Activated CD8-positive, alpha-beta memory T cell treated with anti-CD3 and anti-CD28 coated beads, Interleukin-2, amount 10 ng/mL, durations not matched to agents 7 days and 5 days (primary cell): ENCODE measurements at places on chromosomes 7 and 10.

DNA sequence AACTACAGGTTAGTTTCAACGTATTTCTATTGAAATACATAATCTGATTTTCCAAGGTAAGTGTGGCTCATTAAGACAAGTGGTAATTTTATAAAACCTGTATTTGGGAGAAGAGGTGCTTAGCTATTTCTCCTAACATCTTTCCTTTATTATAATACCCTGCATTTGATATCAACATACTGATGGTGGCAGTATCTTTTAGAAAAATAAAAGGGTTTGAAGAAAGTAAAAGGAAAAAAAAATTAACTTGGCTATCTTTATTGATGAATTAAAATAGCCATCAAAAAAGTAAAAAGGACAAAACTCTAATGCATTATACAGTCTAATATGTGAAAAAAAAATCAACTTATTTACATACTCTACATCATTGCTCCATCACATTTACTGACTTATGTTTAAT lies 68.0 kb downstream of the NRBF2 start:
- DNase-seq = no peak

GRCh38 chr10:6755781-6756460 lies 175.8 kb upstream of the PRKCQ start:
- no peak for DNase-seq

DNA sequence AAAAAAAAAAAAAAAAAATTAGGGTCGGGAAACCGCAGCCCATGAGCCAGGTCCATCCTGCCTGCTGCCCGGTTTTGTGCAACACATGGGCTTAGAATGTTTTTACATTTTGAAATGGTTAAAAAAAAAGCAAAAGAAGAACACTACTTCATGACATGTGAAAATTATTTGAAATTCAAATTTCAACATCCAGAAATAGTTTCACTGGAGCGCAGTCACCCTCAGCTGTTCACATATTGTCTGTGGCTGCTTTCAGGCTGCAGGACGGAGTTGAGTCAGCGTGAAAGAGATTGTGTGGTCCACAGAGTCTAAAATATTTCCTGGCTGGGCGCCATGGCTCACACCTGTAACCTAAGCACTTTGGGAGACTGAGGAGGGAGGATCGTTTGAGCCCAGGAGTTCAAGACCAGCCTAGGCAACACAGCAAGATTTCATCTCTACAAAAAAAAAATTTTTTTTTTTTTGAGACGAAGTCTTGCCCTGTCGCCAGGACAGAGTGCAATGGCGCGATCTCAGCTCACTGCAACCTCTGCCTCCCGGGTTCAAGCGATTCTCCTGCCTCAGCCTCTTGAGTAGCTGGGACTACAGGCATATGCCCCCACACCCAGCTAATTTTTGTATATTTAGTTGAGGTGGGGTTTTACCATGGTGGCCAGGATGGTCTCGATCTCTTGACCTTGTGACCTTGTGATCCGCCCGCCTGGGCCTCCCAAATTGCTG lies 63.9 kb upstream of the ECHDC3 start:
- DNase-seq = peak; percentile 55

GRCh38 chr7:35253710-35254495 lies at the start of gene TBX20:
Gene TBX20, minus strand, starts transcription at chr7:35254100. Its CDS starts 480 bp downstream, at chr7:35253620.
- no peak for DNase-seq

DNA sequence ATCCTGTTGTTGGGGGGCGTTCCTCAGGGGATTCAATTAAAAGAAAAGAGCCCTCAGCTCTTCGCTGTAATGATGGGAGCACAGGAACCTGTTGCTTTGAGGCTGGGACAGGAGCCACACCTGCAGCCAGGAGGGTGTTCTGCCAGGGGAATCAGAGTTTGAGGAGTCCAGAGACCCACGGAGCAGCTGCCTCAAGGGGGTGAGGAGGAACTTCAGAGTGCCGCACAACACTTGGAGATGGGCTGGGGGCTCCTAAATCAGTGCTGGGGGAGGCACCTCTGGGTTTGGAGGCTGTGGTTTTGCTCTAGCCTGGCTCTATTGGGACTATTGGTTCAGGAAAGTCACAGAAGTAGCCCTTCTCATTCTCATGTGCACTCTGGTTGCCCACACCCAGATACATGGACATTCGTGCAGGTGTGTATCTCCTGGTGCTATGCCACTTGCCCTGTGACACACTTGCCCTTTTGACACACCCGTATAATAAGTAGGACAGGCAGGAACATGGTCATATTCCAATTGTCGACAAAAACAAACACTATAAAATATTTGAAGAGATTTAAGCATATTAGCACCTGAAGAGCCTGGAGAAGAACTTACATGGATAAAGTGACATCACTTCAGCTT lies 98.1 kb downstream of the PTPN20 start:
- no peak for DNase-seq

- no peak for DNase-seq
These were observed 99.7 kb downstream of the BMPR1A start for GRCh38 chr10:86856156-86856555.

GRCh38 chr10:86330778-86331763 lies 35.5 kb downstream of the GRID1 start:
- DNase-seq = no peak

DNA sequence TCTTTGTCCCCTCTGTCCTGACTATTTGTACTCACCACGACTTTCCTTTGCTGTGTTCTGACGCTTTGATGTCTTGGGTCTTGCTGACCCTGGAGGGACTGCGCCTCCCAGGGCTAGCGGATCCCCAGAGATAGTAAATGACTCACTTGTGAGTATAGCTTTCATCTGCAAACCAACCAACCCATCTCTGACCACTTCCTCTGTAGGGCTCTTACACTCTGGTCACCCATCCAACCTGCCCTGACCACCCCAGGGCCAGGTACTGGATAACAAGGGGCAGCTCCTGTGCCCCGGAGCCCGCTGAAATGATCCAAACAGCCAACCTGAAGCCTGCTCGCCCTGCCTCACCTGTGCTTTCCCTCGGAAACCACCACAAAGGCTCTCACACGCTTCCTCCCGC lies 125.2 kb upstream of the CARD11 start:
- DNase-seq = no peak

DNA sequence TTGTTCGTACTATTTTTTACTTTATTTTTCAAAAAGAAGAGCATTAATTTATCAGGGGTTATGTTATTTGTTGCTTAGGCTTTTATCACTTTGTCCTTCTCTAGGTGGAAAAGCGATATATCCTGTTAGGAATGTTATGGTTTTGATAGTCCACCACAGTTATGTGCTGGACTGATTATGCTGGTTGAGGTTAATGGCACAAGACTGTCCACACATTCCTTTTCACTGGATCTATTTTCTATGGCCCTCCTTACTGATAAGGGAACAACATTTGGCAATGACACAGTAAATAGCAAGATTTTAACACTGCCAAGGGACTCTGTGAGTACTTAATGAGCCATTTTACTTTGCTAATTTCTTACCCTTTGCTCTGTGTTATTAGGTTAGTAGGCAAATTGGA lies 1212.3 kb downstream of the NXPH1 start:
- DNase-seq = no peak

DNA sequence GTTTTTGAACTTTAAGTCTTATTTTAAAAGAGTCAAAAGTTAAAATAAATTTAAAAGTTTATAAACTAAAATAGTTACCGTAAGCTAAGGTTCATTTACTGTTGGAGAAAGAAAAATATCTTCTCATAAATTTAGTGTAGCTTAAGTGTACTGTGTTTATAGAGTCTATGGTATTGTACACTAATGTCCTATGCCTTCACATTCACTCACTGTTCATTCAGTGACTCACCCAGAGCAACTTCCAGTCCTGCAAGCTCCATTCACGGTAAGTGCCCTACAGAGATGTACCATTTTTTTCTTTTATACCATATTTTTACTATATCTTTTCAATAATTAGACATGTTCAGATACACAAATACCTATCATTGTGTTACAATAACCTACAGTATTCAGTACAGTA lies 97.6 kb downstream of the PTN start:
- DNase-seq = no peak

DNA sequence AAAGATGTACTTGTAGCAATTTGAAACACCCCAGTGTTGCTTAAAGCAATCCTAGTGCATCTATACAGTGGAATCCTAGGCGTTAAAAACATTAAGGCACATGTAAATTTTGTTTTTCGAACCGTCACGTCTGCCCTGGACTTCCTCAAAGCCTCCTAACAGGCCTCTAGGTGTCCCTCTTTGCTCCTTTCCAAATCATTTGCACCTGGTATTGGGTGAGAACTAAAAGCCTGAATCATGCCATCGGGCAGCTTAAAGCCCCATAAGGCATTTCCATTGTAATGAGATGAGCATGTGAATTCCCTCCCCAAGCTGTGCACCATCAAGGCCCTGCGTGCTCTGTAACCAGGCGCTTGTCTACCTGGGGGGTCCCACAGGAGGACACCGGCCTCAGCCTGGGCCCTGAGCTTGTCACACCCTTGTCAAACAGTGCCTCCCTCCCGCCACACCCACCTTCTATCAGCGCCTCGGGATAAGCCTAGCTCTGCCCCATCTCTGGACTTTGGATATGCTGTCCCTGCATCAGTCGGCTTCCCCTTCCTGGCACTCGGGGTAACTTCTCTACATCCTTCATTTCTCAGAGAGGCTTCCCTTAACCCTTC lies 89.2 kb downstream of the WDR11 start:
- DNase-seq = no peak

DNA sequence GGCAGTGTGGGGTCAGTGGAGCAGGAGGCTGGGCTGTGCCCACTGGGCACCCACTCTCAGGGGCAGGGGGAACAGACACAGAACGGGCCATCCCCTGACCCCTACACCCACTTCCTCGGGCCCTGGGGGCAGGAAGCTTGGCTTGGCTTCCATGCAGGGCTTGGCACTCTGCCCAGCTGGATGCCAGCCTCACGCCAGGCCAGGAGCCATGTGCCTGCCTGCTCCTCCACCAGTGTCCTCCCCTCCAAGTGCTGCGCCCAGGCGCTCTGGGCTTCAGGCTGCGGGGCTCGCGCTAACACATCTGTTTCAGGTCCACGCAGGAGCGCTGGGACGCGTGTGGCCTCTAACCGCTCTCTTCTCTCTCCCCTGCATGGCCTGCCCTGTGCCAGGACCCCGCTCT lies 12.7 kb downstream of the LDB3 start:
- DNase-seq = no peak

GRCh38 chr7:55140221-55140940 lies 121.6 kb downstream of the EGFR start:
- DNase-seq = no peak

DNA sequence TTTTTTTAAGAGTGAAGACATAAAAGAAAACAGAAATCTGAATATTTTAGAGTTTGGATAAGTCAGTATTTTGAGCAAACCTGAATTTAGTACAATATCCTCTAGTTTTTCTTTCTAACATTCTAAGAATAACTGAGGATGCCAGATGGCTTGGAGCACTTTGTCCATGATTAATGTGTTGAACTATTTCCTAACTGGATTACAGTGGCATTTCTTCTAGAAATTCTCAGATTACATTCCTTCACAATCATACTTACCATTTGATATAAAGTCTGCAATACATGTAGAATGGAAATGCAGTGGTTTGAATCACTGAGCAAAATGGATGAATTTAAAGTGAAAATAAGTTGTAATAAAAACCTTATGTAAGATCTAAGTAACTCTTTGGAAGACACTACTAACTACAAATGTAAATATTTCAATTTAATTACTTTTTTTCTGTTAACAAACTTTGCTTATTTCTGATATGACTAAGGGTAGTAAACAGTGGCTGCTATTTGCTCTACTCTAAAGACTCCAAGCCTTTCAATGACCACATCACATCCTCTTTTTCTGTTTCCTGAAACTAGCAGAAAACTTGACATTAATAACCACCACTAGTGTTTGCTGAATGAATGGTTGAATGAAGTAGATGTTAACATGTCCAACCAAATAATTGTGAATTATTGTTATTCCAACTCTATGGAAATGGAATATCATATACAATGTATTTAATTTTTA lies 102.8 kb downstream of the PRKG1 start:
- no peak for DNase-seq

GRCh38 chr10:131556897-131557495 lies 245.5 kb upstream of the TCERG1L start:
- DNase-seq = no peak

GRCh38 chr7:48041653-48041970 lies 6.3 kb downstream of the C7orf57 start:
- DNase-seq = no peak

GRCh38 chr7:27560706-27561235 lies 101.9 kb downstream of the HIBADH start:
- DNase-seq = no peak

- no peak for DNase-seq
These were observed 567.7 kb downstream of the TCERG1L start for GRCh38 chr10:130743751-130744271.

GRCh38 chr10:34814223-34814912 lies 728 bp downstream of the PARD3 start:
- no peak for DNase-seq

GRCh38 chr7:47404010-47404409 lies 177.9 kb downstream of the TNS3 start:
- DNase-seq = no peak

DNA sequence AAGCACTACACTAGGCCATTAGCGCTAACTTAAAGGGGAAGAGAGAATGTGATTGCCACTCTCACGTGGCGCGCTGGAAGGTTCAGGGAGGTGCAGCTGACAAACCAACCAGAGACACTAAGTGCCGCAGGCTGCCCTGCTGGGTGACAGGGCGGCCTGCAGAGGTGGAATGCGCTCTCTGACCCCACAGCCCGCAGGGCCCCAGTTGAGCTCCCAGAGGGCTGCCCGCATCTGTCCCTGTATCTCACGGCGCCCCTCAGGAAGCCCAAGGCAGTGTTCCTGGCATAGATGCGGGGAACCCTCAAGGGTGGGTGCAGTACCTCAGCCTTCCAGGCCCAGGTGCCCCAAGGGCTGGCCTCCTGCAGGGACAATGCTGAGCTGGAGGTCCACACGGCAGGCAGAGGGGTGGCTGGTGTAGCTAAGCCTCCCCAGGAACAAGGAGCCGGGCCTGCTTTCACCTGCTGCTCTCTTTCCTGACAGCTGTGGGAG lies 66.6 kb downstream of the CALML3 start:
- no peak for DNase-seq

- DNase-seq = no peak
These were observed 293.0 kb upstream of the IMMP2L start for GRCh38 chr7:111855161-111855841.

GRCh38 chr10:33334153-33334804 lies at the start of gene NRP1:
Gene NRP1, minus strand, starts transcription at chr10:33334667. Its CDS starts 285 bp downstream, at chr10:33334382.
- no peak for DNase-seq

DNA sequence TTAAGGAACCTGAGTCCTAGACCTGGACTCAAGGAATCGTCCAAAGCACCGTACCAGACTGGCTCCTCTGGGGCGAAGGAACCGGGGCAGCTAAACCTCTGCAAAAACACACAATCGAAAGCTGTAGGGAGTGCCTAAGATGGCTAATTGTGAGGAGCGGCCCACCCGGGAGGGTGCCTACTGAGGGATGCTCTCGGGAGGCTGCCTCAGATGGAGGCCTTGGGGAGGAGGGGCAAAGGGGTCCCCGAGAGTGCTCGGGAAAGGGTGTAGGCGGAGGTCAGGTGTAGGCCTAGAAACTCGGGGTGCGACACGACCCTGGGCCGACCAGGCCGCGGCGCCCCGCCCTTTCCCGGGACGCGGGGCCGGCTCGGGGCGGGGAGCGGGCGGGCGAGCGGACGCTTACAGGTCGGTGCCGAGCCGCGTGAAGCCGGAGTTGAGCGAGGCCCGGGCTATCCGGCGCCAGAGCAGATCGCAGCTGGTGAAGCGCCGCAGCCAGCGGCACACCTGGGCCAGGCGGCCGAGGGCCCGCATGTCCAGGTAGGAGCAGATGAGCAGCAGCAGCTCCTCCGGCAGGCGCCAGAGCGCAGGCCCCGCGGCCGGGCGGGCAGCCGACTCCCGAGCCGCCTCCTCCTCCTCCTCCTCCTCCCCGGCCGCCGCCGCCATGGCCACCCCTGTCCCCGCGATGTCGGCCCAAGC lies 844 bp downstream of the FBXW4 start:
- peak; percentile 80 for DNase-seq

GRCh38 chr7:81410471-81411117 lies 359.3 kb downstream of the HGF start:
- DNase-seq = no peak
